ENCODE measurements at places on chromosomes 4 and X. TPM values are rescaled to one million over a fixed set of nuclear protein-coding genes. Genes with fewer than 3 reads are reported as not detected.

DNA sequence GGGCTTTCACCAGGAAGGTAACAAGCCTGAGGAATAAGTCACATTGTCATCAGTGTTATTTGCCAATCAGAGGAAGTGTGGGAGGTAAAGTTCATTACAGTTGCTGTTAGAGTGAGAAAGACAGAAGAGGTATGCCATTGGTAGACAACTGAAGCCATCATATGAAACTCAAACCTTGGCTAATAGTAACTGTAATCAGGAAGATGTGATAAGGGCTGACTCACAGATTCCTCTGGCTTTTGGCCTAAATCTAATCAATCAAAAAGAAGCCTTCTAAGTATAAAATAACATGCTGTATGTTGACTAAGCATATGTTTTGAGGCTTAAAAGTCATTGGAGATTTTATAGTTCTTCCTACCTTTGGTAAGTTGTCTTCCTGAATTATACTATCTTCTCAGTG, 242.8 kb downstream of the PCDH7 start:
- DNase-seq: peak; percentile 20

DNA sequence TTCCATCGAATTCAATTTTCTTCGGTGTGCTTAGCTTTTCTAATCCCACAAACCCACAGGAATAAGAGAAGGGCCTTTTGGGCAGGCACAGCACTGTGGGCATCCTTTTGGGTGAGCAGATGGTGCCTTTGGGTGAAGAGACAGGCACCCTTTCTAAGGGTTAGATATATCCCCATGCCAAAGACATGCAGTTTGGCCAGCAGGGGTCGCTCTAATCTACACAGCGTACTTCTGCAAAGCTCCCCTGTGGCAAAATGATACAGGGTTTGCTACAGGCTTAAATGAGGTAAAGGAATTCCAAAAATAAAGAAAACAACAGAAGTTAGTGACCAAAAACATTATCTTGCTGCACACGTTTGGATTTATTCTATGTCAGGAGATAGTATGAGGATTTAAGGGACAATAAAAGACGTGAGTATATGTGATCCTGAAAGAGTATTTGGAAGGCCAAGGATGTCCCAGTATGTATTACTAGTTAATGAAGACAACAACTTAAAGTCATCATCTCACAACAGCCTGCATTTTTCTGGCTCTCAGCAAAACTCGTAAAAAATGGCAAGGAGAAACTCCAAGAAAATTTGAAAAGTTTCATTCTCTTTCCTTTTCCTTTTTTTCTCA, 49.5 kb downstream of the PHEX start:
- peak; percentile 30 for DNase-seq

GRCh38 chr4:127446427-127446885, 186.3 kb upstream of the INTU start:
- no peak for DNase-seq

DNA sequence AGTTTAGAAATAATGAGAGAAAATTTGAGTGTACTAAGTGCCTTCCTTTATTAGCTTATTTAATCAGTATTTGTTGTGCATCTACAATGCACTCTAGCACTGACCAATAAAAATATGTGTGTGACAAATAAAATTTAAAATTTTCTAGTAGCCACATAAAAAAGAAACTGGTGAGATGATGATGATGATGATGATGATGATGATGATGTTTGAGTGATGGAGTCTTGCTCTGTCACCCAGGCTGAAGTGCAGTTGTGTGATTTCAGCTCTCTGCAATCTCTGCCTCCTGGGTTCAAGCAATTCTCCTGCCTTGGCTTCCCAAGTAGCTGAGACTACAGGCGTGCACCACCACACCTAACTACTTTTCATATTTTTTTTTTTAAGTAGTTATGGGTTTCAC, 110.2 kb downstream of the RNF150 start:
- no peak for DNase-seq

DNA sequence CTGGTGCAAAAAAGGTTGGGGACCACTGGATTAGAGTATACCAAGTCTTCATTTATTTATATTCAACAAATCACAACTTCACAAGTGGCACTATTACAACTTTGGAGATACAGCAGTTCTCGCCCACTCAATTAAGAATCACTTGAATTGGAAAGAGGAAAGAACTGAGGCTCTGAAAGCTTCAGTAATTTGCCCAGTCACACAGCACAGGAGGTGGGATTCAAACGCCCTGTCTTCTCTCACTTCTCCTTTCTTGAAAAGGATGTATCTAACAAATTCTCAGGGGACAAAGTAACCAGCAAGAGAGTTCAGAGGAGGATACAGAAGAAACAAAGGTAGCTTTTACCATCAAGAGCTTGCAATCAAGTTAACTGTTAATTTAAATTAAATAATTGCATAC, 12.4 kb downstream of the SMIM14 start:
- no peak for DNase-seq

- no peak for DNase-seq
Measured at GRCh38 chr4:83709627-83710026, 173.7 kb downstream of the GPAT3 start.

GRCh38 chr4:84264652-84265051, 234.4 kb downstream of the NKX6-1 start:
- no peak for DNase-seq

DNA sequence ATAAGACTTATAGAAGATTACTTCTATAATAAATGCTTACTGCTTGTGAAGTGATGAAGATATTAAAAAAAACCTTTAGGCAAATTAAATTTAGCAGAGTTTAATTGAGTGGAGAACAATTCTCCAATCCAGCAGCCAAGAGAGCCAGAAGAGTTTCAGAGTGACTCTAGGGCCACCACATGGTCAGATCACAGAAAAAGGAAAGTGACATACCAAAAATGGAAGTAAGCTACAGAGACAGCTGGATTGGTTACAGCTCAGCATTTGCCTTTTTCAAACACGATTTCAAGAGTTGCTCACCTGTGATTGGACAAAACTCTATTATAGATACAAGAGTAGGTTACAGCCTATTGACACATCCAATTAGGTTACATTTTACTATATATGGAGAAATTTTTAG, 79.0 kb upstream of the TRAM1L1 start:
- DNase-seq: no peak

DNA sequence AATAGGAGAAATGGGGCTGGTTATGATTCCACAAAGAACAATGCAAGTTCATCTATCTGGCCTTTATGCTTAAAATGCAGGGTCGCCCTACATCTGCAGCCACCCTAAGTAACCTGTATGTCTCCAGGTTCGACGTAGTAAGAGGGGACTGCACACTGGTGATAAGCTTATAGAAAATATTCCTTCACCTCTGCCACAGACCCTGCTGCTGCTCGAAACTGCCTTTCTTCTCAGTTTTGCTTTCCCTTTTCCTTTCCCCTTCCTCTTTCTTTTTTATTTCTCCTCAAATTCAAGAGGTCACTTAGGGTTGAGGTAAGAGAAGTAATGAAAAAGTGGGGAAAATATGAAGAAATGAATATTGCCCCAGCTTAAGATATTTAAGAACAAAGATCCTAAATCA, 123.5 kb downstream of the DCHS2 start:
- DNase-seq: no peak

The ABCD1 gene
- 18.6 TPM for total RNA-seq

The RHOXF2 gene
- not detected for total RNA-seq

The ESX1 gene
- not detected for total RNA-seq

The USP51 gene
- 1.9 TPM for total RNA-seq

The DRP2 gene
- total RNA-seq: 0.29 TPM

The CXXC4 gene
- total RNA-seq: 0.83 TPM

The TIGD4 gene
- total RNA-seq: 0.92 TPM

The FSTL5 gene
- total RNA-seq: 0.03 TPM

All from mucosa of gallbladder (tissue), 1 donor.